Myocyte (in vitro differentiated cells): ENCODE measurements at places on chromosomes 4 and X.

DNA sequence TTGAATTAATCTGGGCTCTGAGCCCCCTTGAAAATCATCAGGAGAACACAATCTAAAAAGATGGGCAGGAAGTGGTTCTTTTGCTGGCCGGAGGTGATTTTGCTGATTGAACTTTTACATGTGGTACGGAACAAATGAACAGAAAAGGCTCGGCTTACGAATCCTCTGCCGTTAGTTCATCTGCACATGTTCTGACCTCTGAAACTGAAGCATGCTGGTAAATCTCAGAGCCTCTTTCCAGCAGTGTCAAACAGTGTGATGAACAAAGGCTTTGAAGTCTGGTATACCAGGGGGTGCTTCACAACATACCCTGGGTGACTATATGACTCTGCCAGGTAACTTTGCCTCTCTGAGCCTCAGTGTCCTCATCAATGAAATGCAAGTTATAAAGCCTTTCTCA, 194.2 kb upstream of the C1QTNF7 start:
- DNase-seq: no peak

DNA sequence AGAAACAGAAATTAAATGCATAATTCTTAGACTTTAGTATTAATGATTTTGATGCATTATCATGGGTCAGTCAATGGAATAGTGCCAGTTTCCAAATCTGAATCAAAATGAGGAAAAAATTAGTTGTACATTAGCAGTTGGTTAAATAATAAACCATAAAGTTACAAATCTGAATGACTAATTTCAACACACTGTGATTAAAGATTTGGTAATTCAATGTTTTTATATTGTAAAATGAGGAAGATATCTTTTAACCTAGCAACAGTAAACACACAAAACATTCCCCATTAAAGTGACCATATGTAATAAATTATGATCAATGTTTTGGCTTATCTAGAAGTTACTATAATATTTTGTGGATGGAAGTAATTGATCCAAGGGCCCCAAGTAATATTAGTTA, 1.6 kb downstream of the FBXO8 start:
- DNase-seq: no peak

DNA sequence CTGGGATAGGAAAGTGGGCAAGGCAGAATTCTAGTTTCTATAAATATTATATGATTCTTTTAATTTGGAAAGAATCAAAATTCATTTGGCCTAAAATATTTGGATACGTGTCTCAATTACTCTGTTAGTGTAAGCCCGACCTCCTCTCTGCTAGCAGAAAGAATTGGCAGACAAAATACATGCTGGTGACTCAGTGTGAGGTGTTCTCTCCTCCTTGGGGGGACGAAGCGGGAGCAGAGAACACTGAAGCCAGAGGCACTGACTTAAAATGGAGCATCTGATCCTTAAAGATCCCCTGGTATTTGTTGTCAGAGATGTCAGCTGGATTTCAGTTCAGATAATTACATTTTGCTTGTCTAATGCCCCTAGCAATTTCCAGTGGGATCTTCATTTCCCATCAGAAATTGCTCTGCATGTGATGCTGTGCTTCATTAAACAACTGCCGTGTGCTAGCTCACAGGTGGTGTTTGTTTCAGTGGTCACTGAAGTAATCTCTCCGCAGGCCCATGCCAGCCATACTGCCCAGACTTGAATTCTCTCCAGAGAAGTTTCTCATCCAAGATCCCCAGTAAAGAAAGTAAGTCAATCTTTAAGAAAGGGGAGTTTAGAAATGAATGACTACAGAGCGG, 188.7 kb upstream of the TLL1 start:
- DNase-seq: peak; percentile 15

DNA sequence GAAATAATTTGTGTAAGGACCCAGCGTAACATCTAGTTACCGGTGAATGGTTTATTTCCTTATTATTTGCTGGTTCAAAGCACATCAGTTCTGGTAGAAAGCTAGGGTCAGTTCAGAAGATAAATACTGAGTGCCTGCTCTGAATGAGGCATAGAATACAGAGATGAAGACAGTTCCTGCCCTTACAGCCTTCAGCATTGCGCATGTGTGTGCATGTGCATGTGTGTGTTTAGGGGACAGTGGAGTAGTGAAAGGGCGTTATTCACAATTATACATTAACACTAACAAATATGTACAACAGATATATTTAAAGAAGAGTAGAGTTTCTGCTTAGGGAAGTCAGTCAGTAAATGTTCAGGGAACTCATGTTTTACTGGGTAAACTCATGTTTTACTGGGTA, 29.1 kb downstream of the CEP135 start:
- DNase-seq: no peak
